H9 (cell line): ENCODE measurements at places on chromosomes 3 and 15. TPM values are rescaled to one million over a fixed set of nuclear protein-coding genes. Genes with fewer than 3 reads are reported as not detected.

- no peak overlapping the region for H3K27ac ChIP-seq
- H3K36me3 ChIP-seq: peaks cover 17% of the 10 kb centered on the region
- H3K27me3 ChIP-seq: 0 out of 2 replicates have a peak, but pooled peaks cover 3% of the 10 kb centered on the region
- no peaks in the 10 kb centered on the region for H3K4me1 ChIP-seq
- no peak for DNase-seq
Measured at GRCh38 chr3:111151438-111151837, 79.8 kb downstream of the NECTIN3 start.

DNA sequence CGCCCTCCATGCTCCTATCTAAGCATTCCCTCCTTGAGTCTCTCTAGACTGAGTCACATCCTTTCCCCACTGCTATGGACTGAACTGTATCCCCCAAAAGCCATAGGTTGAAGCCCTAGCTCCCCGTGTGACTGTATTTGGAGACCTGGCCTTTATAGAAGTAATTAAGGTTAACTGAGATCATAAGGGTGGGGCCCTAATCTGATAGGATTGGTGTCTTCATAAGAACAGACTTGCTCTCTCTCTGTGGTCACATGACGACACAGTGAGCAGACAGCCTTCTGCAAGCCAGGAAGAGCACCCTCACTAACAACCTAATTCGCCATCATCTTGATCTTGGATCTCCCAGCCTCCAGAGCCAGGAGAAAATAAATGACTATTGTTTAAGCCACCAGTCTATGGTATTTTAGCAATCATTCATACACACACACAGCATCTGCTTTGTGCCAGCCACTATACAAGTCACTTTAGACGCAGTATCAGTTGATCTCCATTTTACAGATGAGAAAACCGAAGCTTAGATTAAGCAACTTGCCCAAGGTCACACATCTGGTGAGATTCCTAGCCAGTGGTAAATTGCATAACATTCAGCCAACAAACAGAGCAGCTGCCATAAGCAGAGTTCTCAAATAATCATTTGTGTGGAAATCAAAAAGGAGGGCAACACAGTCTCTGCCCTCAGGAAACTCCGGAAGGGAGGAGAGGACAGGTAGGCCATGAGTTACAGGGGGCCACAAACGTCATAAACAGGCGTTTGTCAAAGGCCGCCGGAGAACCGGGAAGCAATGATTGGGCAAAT lies 66.3 kb upstream of the HES1 start:
- H3K27me3 ChIP-seq: peaks cover 4% of the 10 kb centered on the region; the same call in 1 of the 2 replicates
- H3K36me3 ChIP-seq: 0 out of 2 replicates have a peak, but pooled peaks cover 5% of the 10 kb centered on the region
- no peaks in the 10 kb centered on the region for H3K4me1 ChIP-seq
- H3K4me3 ChIP-seq: no peak overlapping the region
- no peak for DNase-seq

DPPA2 gene
- 3.1 and 3.2 TPM in 2 replicates for total RNA-seq

DNA sequence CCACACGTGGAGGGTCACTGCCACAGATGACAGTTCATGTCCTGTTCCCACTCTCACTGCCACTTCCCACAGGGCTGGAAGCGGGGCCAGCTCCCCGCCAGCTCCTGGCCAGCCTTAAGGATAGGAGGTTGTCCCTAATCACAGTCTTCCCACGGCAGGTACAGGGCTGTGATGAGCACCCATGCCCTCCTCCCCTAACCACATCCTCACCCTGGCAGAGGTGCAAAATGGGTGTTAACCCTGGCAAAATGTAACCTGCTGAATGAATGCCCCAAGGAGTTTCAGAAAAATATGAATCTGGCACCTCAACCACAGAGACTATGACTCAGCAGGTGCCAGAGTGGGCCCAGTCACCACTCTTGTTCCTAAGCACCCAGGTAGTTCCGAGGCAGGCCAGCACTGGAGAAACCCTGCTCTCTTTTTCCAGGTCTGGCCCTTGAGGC lies 185.1 kb upstream of the TPM1 start:
- DNase-seq: no peak
- H3K27ac ChIP-seq: no peak overlapping the region
- H3K4me1 ChIP-seq: peaks cover 6% of the 10 kb centered on the region; the same call in 1 of the 2 replicates

PLCB2 gene
- 5.7 and 7.4 TPM in 2 replicates for total RNA-seq

SLC22A13 gene
- total RNA-seq: 0.11 TPM in 1 of 2 replicates, not detected in the other

ALDH1A2 gene
- 0.31 and 0.72 TPM in 2 replicates for total RNA-seq

CHRM5 gene
- not detected in 2 replicates for total RNA-seq

ANO10 gene
- total RNA-seq: 32.3 and 38.7 TPM in 2 replicates

DNA sequence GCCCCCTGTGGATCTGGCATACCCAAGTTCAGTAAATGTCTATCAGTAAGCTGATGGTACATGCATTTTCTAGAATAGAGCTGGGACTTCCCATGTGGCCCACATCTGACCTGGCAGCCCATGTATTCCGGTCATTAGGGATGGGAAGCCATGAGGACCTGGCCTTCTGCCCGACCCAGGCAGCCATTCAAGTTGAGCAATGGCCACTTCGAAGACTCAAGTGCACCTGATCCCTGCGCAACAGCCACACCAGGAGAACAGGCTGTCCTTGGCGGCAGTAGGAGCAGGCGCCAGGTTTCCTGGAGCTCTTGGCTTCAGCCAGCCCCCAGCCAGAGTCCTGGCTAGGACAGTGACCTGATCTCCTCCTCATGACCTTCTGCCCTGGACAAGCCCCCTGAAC lies 14.6 kb downstream of the HEMK1 start:
- no peaks in the 10 kb centered on the region for H3K4me1 ChIP-seq
- no peaks in the 10 kb centered on the region for H3K27me3 ChIP-seq
- peak overlapping the region; percentile 33; the same call in 1 of the 3 replicates for H3K4me3 ChIP-seq

DNA sequence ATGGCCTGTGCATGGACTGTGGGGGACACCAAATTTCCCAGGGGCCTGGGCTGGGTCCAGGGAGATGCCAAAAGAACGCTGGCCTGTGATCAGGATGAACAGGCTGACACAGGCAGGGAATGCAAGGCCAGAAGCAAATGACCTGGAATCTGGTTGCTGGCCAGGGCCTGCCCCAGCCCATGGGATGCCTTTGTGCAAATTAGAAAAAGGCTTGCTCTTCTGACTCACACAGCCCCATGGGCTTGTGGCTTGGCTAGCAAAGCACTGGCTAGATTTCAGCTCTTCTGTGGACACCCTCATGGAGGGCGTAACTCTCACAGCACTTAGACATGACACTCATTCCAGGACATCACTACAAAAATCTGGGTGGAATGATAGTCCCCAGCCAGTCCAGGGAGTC lies 356.0 kb downstream of the SHQ1 start:
- no peaks in the 10 kb centered on the region for H3K27me3 ChIP-seq
- H3K36me3 ChIP-seq: no peaks in the 10 kb centered on the region
- no peak overlapping the region for H3K4me3 ChIP-seq

ZNF106 gene
- 50.8 and 55.0 TPM in 2 replicates for total RNA-seq

DNA sequence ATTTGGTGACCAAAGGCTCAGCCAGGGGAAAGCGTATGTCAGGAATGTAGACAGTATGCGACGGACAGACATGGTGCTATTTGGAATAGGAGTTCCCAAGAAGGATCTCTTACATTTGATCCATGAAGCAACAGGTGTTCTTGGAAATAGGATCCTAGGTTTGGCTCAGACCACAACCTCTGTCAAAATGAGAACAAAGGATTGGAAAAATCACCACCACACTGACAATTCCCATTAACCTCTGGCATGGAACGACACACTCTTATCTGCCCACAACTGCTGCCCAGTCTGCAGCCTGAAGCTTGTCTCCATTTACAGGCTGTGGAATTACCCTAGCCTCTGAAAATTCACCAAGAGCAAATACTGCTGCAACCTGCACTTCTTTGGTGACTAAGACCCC lies 33.6 kb upstream of the LRRN1 start:
- no peaks in the 10 kb centered on the region for H3K27me3 ChIP-seq
- H3K27ac ChIP-seq: no peak overlapping the region
- no peak overlapping the region for H3K4me3 ChIP-seq
- no peaks in the 10 kb centered on the region; the same call in 1 of the 2 replicates for H3K4me1 ChIP-seq
- no peak for DNase-seq

CPLX3 gene
- not detected in 2 replicates for total RNA-seq

DNA sequence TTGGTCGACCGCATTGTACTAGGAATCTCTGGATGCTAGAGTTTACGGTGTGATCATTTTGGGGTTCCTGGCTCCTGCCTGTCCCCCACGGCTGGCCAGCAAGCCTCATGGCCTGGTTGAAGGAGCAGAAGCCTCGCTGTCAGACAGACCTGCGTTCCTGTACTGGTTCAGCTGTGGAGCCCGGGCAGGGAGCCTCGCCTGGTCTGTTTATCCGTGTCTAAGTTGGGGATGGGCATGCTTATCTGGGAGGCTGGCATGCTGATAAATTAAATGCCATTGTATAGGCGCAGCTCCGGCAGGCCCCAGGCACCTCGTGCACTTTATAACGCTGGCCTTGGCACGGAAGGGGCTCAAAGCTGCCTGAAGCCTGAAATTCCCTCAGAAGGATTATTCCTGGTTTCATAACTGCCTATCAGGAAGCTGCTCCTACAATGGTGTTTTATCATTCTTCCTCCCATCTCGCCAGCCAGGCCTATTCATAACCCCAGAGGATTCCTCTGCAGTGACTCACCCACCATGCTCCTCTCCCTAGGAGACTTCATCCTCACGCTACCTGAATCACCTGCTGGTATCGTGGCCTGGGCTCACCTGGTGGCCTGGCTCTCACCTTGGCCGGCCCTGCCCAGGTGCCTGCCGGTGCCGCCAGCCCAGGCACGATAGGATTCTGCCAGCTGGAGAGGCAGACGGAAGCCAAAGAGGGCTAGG lies 110.9 kb downstream of the ASB7 start:
- no peaks in the 10 kb centered on the region for H3K4me1 ChIP-seq
- no peak overlapping the region for H3K4me3 ChIP-seq
- peak; percentile 41 for DNase-seq
- no peak overlapping the region for H3K27ac ChIP-seq

DNA sequence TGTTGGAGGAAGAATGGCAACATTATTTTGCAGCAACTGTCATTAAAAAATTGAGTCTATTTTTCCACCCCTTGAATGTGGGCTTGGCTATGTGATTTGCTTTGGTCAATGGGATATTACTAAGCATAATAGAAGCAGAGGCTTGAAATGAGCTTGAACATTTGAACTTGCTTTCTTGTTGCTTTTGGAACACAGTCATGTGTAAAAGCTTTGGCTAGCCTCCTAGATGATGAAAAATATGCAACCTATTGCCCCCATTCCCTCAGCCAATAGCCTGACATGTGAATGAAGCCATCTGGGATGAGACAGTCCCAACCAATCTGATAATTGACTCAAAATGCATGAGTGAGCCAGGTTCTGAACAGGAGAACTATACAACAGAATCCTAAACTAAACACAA lies 78.4 kb downstream of the PLSCR2 start:
- H3K36me3 ChIP-seq: no peaks in the 10 kb centered on the region
- no peak for DNase-seq
- no peak overlapping the region for H3K27ac ChIP-seq

- no peak for DNase-seq
- H3K27me3 ChIP-seq: no peaks in the 10 kb centered on the region
- no peak overlapping the region for H3K4me3 ChIP-seq
- H3K36me3 ChIP-seq: no peaks in the 10 kb centered on the region
- no peaks in the 10 kb centered on the region for H3K4me1 ChIP-seq
Measured at GRCh38 chr3:38755130-38755529, 60.9 kb downstream of the SCN10A start.

SCN5A gene
- total RNA-seq: 6.5 and 8.0 TPM in 2 replicates

- H3K4me3 ChIP-seq: no peak overlapping the region
- H3K27ac ChIP-seq: no peak overlapping the region
- H3K27me3 ChIP-seq: no peaks in the 10 kb centered on the region
Measured at GRCh38 chr15:33894193-33894592, 74.1 kb upstream of the CHRM5 start.

GRCh38 chr3:128874481-128875180 lies 4.8 kb upstream of the ACAD9 start:
- no peaks in the 10 kb centered on the region for H3K36me3 ChIP-seq
- no peak for DNase-seq
- no peaks in the 10 kb centered on the region for H3K4me1 ChIP-seq
- H3K27me3 ChIP-seq: no peaks in the 10 kb centered on the region
- no peak overlapping the region for H3K27ac ChIP-seq

GPR149 gene
- total RNA-seq: not detected in 2 replicates

DNA sequence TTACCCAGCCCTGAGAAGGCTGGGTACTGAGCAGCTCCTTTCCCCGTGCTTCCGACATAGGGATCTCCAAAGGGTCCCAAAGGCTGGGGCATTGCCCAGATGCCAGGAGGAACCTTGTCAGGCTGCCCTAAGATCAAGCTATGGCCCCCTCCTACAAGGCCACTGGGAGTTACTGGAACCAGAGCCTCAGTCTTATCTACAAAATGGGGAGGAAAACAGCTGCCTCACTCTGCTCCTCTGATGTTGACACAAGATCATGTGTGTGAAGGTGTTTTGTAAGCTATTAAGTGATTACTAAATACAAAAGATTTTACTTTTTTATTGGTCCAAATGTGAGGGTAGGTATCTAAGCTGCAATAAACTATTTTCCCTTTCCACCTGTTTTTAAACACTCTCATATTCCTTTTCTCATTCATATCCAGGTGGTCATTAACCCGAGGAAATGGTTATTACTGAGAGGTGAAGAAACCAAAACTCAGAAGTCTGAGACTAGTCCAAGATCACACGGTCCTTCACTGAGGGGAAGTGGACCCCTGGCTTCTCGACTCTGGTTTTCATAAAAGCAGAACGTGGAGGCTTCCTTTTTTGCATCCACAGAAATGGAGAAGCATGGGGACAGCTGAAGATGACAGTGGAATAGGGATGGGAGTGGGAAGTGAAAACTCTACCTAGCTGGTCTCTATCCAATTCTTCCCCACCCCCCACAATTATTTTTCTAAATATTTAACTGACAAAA lies 1.7 kb downstream of the ARPIN start:
- no peak overlapping the region for H3K27ac ChIP-seq
- no peak overlapping the region; the same call in 2 of the 3 replicates for H3K4me3 ChIP-seq
- no peaks in the 10 kb centered on the region for H3K36me3 ChIP-seq

- no peak overlapping the region for H3K27ac ChIP-seq
- no peaks in the 10 kb centered on the region for H3K36me3 ChIP-seq
- H3K4me3 ChIP-seq: no peak overlapping the region
- H3K4me1 ChIP-seq: peaks cover 3% of the 10 kb centered on the region; the same call in 1 of the 2 replicates
Measured at GRCh38 chr15:52714968-52715367, 35.8 kb upstream of the ATOSA start.

CPNE9 gene
- 3.5 and 3.8 TPM in 2 replicates for total RNA-seq

NISCH gene
- total RNA-seq: 99.0 and 104 TPM in 2 replicates

DNA sequence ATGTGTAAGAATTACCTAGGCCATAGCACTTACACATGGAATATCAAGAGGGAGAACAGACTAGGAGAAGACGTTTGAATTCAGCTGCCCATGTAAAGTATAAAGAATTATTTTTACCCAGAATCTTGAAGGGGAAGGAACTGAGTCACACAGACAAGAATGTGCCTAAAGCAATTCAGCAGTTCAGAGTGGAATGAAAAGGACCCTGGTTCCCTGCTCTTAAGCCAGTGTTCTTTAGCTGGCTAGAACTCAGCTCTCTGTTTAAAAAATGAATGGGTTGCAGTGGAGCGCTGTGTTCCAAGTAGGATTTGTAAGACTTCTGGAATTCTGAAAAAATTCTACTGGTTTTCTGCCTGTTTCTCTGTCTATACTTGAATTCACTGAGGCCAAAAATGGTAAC lies 440.2 kb downstream of the LPP start:
- H3K36me3 ChIP-seq: no peaks in the 10 kb centered on the region
- H3K27me3 ChIP-seq: no peaks in the 10 kb centered on the region
- H3K4me3 ChIP-seq: no peak overlapping the region
- peak overlapping the region; percentile 40 for H3K27ac ChIP-seq
